ENCODE measurements at places on chromosomes 4 and X.

DNA sequence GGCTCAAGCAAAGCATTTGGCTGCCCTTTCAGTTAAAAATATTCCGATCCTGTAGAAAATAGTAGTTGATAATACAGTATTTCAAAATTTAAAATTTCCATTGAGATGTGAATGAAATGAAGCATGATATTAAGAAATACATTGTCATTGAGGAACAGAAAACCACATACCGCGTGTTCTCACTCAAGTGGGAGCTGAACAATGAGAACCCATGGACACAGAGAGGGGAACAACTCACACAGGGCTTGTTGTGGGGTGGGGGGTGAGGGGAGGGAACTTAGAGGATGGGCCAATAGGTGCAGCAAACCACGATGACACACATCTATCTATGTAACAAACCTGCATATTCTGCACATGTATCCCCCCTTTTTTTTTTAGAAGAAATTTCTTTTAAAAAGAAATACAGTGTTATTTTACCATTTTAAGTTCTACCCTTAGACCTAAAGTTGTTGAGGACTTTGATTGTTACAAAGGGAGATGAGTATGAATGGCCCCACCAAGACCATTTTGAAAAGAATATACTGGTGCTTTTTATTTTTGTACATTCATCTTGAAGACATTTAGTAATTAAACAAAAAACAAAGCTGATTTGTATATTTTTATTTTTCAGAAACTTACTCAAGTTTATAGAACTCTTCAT is 52.0 kb upstream of the IL13RA1 start:
- DNase-seq = no peak

DNA sequence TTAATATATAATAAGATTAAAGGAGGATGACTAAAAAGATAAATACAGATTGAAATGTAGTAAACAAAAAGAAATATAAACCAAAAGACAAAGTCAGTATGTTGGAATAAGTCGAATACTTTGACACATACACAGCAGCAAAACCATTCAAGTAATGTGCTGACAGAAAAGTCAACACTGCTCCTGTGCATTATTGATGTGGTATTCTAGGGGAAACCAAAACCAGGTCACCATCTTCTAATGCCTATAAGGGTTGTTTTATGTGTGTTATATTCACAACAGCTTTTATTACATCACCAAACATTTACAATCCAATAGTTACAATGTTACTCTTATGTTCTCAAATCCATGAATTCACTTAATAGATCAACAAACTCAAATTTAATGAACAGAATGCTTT is 111.8 kb upstream of the DKK2 start:
- DNase-seq = no peak

- no peak for DNase-seq
Observed at GRCh38 chr4:8533274-8533865, 46.8 kb upstream of the GPR78 start.

GRCh38 chrX:11600578-11600977 is 65.1 kb downstream of the ARHGAP6 start:
- no peak for DNase-seq

- DNase-seq = no peak
Observed at GRCh38 chrX:100864657-100865391, 9.3 kb downstream of the NOX1 start.

DNA sequence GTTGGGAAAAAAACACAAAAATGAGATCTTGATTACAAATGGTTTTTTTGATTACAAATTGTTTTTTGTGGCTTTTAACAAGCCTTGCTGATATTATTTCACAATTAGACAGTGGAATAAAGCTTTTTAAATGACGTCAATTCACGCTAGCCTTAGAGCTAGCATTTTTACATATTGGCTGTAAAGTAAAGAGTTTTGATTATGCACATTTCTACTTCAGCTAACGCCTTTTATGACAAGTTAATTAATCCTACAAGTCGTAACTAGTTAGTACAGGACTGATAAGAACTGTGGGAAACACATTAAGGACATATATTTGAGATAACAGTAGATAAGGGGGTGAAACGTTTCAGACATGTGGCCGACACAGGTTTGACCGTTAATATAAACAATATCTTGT is 95.7 kb upstream of the ATXN3L start:
- no peak for DNase-seq

DNA sequence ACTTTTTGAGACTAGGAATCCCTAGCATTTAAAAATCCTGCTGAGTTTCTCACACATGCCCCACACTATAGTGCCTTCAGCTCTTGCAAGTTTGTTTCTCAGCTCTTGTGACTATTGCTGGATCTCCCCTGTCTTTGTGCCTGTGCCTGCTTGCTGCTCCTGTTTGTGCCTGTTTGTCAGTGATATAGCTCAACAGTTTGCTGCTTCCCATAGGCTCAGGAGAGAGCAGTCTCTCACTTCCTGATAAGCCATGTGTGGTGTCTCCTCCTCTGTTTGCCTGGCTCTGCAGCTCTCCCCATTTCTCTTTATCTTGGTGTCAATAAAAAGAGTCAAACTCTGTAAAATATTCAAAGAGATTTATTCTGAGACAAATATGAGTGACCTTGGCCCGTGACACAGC is 259.8 kb upstream of the CLNK start:
- no peak for DNase-seq

DNA sequence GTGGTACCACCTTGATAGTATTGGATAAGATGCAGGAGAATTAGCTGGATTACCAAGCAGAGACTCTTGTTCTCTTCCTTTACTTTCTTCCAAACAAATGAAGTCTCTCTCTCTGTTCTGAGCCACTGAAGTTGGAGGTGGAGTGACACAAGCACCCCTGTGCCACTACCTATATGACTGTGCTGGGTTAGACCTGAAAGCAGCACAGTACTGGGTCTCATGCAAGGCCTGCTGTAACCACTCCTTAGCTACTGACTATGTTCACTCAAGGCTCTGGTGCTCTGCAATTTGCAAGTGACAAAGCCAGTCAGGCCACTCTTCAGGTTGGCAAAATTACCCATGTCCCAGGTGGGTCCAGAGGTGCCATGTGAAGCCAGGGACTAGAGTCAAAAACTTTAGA is 389.6 kb upstream of the MAOA start:
- DNase-seq = no peak

DNA sequence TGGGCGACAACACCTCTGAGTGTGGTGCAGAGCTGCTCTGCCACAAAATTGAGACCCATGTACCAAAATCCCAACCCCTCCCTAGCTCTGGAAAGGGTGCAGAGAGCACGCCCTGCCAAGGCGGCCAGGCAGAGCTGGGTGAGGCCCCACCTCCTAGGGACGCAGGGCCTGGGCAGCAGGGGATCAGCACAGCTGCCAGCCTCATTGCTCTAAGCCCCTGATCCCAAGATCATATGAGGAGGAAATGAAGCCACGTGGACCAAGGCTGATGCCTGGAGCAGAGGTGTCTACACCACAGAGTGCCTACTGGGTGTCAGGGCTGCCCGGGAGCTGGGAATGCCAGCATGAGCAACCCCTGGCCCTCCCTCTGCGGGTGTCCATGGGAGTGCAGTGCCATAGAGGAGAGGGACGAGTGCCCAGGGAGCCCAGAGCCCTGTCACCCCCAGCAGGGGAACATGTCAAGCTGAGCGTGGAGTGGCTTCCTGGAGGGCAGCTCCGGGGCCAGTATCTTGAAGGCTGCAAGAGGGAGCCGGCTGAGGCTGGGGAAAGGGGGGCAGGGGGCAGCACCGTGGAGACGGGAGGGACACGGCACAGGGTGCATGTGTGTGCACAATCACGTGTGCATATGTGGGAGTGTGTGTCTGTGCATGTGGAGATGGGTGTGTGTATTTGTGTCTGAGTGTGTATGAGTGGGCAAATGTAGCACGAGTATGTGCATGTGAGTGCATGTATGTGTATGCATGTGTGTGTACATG is 63.9 kb upstream of the PSAPL1 start:
- DNase-seq = no peak

GRCh38 chr4:67785528-67785927 is 31.3 kb upstream of the GNRHR start:
- DNase-seq = no peak

- DNase-seq = no peak
Observed at GRCh38 chrX:54208531-54208930, 25.5 kb upstream of the FAM120C start.

DNA sequence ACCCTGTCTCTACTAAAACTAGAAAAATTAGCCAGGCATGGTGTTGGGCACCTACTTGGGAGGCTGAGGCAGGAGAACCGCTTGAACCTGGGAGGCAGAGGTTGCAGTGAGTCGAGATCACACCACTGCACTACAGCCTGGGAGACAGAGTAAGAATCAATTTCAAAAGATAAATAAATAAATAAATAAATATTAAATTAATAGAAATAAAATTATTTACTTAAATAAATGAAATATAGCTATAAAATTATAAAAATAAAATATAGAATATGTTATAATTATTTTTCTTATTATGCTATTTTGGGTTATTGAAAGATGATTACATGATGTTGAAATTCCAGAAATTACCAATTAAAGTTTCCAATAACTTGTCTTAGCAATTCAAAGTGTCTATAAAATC is 1029.8 kb upstream of the AGA start:
- no peak for DNase-seq

DNA sequence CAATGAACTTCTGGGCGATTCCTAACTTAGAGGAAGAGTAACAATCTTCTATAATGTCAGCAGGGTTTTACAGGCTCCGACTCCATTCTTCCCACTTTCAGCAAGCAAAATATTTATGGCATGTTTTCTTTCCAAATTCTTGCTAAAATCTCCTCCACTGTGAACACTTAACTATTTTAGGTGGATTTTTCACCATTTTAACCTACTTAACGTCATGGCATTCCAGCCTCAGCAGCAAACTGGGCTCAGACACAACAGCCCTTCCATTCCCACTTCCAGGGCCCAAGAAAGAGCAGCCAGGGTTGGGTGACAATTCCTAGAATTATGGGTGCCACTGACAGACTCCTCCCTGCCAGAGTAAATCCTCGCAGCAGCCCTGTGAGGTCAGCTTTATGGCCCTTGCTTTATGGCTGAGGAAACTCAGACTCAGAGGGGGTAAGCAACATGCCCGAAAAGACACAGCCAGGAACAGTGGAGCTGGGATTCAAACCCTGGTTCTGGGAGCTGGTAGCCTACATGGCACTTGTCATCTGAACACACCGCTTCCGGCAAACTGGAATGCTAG is 112.8 kb upstream of the MAP3K15 start:
- no peak for DNase-seq

DNA sequence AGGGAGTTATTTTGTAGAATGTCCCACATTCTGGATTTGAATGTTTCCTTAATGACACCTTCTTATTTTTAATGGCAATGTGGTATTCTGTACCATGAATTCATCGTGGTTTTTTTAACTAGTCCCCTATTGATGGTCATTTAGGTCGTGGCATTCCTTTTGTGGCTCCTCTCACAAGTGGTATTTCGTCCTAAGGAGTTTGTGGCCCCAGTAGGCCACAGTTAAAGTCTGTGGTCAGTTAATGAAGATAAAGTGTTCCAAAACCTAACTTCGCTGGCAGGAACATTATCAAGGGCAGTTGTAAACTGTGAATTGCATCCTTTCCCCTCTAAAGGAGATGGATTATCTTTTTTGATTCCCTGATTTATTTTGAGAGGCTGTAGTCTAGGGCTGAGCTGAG is 133.2 kb downstream of the TMEM164 start:
- DNase-seq = no peak

- DNase-seq = no peak
Observed at GRCh38 chrX:24231641-24232179, 82.2 kb downstream of the SUPT20HL2 start.

DNA sequence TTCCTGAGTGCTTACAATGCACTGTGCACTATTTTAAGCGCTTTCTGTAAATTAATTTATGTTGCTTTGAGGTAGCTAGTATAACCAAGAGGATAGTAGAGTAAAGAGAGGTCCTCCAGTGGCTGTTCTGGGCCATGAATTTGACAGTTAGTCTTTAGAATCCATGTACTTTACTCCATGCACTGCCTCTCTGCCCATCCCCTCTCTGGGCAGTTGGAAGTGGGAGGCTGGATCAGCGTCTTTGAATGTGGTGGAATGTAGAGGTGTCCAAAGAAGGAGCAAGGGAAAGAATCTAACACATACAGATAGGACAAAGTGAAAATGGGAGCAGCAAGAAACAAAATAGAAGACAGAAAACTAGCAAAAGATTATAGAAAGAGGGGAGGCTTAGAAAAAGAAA is 712.6 kb downstream of the GRID2 start:
- DNase-seq = no peak

GRCh38 chr4:77833126-77833724 is 14.1 kb upstream of the CNOT6L start:
- no peak for DNase-seq

DNA sequence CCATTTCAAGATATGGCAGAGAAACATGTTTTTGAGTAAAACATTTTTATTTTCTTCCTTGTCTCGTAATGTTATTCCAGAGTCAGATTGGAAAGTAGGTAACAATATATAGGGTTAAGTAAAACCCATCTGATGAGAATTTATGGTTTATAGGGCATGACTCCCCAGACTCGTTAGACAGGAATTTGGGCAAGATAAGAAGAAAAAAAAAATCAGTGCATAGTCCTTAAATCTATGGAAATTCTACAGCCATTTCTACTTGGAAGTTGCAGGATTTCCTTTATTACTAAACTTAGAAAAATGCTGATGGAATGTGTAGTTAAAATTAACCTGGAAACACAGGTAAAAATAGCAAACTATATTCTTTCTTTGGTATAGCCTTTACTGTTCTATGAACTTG is 366.1 kb upstream of the MAGEB16 start:
- DNase-seq = no peak

DNA sequence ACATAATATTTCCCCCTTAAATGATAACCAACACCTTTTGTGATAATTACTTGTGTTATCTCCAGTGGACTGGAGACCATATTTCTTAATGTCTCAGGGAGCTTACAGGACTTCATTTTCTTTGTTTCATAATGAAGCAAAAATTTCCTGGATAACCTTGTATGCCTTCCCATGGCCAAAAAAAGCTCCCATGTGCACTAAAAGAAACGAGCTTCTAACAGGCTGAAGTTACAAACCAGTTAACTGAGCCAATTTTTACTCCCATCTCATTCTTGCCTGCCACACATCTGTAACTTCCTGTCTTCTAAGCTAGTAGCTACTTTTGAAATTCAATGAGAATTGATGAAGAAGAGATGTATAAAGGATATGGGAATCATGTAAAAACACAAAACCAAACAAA is 32.8 kb downstream of the GATB start:
- DNase-seq = no peak

DNA sequence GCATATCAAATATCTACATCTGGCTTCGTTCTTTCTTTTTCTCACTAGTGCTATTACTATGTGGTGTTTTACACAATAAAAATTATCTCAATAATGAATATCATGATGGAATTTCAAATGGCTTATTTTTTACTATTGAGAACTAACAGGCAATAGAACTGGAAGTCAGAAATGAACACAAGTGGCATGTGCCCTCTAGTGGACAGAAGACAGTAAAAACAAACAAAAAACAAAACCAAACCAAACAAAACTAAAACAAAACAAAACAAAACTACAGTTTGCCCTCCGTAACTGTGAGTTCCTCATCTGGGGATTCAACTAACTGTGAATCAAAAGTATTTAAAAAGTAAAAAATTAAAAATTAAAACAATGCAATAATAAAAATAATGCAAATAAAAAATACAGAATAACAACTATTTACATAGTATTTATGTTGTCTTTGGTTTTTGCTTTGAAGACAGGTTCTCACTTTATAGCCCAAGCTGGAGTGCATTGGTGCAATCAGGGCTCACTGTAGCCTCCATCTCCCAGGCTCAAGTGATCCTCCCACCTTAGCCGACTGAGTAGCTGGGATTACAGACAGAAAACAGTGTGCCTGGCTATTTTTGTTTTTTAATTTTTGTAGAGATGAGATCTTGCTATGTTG is 195.6 kb upstream of the TACR3 start:
- DNase-seq = peak; percentile 10

GRCh38 chrX:150907474-150907873 is 9.0 kb upstream of the CD99L2 start:
- no peak for DNase-seq
